ENCODE measurements at places on chromosomes 2 and 18.

DNA sequence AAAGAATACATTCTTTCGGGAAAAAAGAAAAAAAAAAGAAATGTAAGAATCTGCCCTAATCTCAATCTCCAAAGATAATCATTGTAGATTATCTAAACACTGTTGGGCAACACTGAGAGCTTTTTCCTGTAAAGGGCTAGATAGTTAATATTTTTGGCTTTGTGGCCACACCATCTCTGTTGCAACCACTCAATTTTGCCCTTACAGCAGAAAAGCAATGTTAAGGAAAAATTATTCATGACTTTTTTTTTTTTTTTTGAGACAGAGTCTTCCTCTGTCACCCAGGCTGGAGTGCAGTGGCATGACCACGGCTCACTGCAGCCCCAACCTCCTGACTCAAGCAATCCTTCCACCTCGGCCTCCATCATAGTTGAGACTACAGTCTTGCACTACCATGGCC, 17.3 kb upstream of the FZD5 start:
- DNase-seq, result no peak

- DNase-seq, result no peak
Measured at GRCh38 chr2:224778474-224778877, 62.3 kb upstream of the CCDC195 start.

- no peak for DNase-seq
Measured at GRCh38 chr2:108161298-108161697, 78.5 kb upstream of the SULT1C3 start.

- DNase-seq, result no peak
Measured at GRCh38 chr18:35691625-35692024, 110.1 kb downstream of the GALNT1 start.

GRCh38 chr18:245282-245847, 22.5 kb downstream of the THOC1 start:
- DNase-seq, result no peak

- DNase-seq, result peak; percentile 36
Measured at GRCh38 chr2:42089340-42089925, 41.6 kb downstream of the PKDCC start.

- DNase-seq, result no peak
Measured at GRCh38 chr2:101127319-101128056, 23.7 kb downstream of the TBC1D8 start.

DNA sequence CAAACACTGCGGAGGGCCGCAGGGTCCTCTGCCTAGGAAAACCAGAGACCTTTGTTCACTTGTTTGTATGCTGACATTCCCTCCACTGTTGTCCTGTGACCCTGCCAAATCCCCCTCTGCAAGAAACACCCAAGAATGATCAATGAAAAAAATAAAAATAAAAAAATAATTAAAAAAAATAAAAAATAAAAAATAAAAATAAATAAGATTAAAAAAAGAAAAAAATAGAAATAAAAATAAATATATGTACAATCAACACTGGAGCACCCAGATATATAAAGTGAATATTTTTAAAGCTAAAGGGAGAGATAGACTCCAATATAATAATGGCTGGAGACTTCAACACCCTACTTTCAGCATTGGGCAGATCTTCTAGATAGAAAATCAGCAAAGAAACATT, 23.8 kb upstream of the EML6 start:
- DNase-seq, result no peak

DNA sequence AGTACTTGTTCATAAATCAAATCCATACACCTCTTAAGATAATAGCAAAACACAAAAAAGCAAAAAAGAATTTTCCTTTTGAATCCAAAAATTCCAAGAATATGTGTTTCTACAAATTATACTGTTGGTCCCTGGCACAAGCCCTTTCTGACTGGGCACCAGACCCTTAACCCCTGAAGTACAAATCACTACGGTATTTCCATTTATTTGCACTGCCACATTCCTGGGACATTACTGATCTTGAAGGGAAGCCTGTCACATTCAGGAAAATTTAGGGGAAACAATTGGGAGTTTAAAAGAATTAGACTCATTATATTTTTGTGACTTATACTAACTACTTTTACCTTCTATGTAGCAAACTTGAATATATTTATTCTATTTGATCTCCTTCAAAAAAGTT, 98.8 kb downstream of the ZNF521 start:
- no peak for DNase-seq

- no peak for DNase-seq
Measured at GRCh38 chr2:174487820-174488162, 962 bp upstream of the GPR155 start.

DNA sequence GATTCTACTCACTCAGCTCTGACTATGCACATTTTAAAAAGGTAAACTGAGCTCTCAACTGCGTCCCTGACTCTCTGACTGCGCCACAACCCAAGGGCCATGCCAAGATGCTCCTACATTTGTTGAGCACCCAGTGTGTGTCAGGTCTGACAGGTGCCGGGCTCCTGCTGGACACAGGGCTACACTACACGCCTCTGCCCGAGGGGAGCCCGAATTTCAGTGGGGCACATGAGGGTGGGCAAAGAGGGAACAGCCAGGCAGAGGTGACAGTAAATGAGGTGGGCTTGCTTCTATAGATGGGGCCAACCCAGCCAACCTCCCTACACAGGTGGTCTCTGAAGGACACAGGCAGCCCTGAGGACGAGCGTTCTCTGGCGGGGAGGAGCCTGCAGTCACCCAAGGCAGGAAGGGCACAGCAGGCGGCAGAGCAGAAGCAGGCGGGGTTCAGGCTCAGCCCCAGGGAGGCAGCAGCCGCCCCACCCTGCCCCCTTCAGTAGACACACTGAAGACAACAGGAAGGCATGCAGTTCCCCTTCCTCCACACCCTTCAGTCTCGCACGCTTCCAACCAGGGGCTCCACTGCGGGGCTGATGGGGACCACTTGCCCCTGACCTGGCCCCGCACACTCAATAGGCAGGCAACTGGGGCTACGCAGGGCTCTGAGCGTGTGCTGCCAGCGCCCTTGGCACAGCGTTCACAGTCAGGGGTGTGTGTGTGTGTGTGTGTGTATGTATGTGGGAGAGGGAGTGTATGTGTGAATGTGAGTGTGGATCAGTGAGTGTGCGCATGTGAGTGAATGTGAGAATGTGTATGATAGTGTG, 98.4 kb downstream of the UXS1 start:
- DNase-seq, result no peak

DNA sequence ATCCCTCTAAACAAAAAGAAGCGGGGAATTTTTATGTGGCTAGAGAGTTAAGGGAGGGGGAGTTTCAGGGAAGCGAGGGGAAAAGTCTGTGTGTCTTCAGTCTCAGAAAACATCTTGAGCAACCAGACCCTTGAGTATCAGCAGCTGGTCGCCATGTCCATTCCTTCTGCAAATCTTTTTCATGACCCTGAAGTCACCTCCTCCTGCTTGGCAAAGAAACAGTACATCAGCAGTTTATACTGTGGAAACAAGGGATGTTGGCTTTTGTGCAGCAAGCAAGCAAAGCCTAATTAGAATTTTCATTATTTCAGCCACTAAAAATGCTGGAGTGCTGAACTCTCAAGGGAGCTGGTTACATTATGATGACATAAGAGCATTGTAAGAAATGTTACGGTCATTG, 187.4 kb upstream of the SLC8A1 start:
- no peak for DNase-seq

DNA sequence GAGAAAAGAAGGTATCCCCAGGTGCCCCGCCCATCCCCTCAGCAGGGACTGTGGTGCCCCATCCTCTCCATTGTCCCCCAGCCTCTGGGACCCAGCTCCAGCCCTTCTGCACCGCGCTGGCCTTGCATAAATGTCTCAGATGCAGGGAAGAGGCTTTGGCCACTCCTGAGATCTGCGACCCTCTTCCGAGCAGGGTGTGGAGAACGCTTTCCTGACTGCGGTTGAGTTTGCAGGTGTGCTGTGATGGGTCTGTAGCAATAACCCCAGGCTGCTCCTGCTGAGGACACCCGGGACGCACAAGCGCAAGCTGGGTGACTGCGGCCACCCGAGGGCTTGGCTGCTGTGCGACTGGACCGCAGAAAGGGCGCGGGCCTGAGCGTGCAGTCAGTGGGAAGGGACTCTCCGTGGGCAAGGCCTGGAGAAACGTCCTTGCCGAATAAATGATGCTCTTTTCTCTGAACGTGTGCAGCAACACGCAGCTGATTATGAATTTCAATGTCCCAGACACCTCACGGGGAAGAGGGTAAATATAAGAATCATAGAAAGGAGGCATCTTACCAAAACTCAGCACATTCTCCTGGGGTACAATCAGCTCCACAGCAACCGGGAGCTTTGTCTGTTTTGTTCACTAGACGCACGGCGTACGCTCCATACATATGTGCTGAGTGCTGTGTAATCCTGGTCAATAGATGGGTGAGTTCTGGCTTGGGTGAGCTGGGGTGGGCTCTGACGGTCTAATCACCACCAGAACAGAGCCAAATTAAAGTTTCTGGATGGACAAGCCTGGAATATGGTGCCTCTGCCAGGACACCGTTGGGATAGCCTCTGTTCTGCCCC, 67.5 kb upstream of the ZNF516 start:
- DNase-seq, result no peak

GRCh38 chr2:148553332-148553887, 91.1 kb upstream of the EPC2 start:
- no peak for DNase-seq

DNA sequence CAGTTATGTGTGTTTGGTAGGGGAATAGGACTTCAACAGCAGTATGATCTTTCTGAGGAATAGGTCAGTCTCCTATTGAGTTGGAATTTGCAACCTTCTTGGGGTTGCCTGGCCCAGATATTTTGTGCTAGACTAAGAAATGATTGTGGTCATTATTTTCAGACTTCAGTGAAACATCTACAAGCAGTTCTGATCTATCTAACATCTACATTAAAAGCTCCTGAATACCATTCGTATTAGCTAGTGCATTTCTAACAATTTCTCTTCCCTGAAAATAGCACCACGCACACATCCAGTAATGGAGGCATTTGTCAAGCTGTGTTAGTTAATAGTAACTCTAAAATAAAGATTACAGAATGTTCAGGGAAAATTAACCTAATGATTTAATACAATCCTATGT, 179.3 kb downstream of the FIGN start:
- no peak for DNase-seq

- DNase-seq, result no peak
Measured at GRCh38 chr2:74002505-74003421, 18.1 kb downstream of the TET3 start.

- no peak for DNase-seq
Measured at GRCh38 chr2:55649211-55649610, 31.8 kb upstream of the PPP4R3B start.

- DNase-seq, result no peak
Measured at GRCh38 chr18:37445836-37446235, 119.8 kb downstream of the CELF4 start.

All from activated CD8-positive, alpha-beta memory T cell treated with anti-CD3 and anti-CD28 coated beads for 48 hours (primary cell).